ENCODE measurements at places on chromosomes 12 and 14.
A peak's percentile ranks its signal among the peaks of the same experiment; 100 is the strongest.

GRCh38 chr12:98893126-98893674, 248.1 kb downstream of the APAF1 start:
- DNase-seq = no peak

GRCh38 chr14:91238085-91238484, 6.4 kb downstream of the GPR68 start:
- no peak for DNase-seq

GRCh38 chr12:24975425-24975824, 26.5 kb upstream of the BCAT1 start:
- DNase-seq = no peak

DNA sequence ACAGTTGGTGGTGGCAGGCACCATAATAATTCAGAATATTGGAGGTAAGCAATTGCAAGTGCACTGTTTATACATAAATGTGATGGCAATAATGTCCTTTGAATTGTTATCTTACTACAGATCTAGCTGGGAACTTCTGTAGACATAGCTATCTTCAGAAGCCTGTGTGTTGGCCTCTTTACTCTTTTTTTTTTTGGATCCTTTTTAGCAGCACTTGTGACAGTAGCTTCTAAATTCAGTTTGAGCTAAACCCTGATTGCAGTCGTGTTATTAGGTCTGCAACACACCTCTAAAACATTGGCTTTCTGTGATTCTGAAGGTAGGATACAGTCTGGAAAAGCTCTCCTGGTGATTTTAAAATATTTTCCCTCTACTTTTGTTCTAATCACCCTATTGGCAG, 38.5 kb downstream of the SLC38A6 start:
- no peak for DNase-seq

- no peak for DNase-seq
These were observed 485.0 kb downstream of the PRKD1 start for GRCh38 chr14:29442696-29443095.

- DNase-seq = no peak
These were observed 114.1 kb upstream of the PWP1 start for GRCh38 chr12:107571492-107571891.

GRCh38 chr12:40647651-40648050, 44.6 kb upstream of the CNTN1 start:
- DNase-seq = no peak

GRCh38 chr12:52552055-52552454, 890 bp downstream of the KRT71 start:
- DNase-seq = no peak

DNA sequence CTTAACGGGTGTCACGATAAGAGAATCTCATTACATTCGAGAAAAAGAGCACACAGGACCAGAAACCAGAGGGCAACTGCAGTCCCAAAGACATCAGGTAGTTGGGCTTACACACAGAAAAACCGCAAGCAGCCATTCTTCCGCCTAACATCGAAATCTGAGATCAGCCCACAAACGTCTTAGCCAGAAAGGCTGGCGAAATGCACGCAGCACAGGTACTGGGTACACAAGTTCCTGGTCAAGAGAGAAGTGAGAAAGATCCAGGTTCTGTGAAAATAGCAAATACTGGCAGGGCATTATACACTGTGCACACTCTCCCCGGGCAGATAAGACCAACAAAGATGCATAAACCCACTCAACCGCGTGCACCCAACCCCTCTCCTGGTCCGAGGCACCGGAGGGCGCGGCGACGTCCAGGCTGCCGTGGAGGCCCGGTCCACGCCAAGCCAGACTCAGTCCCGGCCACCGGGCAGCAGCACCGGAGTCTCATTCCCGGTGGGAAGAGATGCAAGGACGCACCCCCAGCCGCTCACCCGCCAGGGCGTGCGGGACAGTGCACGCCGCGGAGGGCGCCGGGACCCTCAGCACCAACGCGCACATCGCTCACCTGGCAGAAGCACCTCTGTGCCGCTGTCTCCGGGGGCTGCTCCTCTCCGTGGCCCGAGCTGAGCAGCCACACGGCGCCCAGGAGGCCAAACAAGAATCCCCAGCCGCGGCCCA, 437 bp downstream of the ERO1A start:
- peak; percentile 17 for DNase-seq

DNA sequence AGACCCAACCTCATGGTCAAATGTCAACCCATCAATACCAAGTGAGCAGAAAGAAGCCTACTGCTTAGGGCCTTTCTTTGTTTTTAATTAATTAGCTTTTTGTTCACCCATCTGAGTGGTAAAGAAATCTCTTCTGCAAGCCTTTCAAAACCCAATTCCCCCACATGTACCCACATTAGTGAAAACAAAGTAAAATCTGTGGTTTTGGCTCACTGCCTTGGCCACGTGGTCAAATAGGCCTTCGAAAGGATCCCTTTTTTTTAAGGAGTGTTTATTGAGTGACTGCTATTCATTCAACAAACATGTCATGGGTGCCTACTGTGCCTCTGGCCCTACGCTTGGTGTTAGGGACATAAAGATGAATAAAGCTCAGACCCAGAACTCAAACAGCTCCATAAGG, 160.1 kb downstream of the NUAK1 start:
- DNase-seq = no peak
